ENCODE measurements at places on chromosomes 4 and X.

- no peak for DNase-seq
These were observed 2.5 kb downstream of the SPIN2A start for GRCh38 chrX:57134702-57135101.

GRCh38 chrX:19753368-19753767 is 134.0 kb downstream of the SH3KBP1 start:
- no peak for DNase-seq

- no peak for DNase-seq
These were observed 99.8 kb downstream of the ARSF start for GRCh38 chrX:3141031-3141430.

DNA sequence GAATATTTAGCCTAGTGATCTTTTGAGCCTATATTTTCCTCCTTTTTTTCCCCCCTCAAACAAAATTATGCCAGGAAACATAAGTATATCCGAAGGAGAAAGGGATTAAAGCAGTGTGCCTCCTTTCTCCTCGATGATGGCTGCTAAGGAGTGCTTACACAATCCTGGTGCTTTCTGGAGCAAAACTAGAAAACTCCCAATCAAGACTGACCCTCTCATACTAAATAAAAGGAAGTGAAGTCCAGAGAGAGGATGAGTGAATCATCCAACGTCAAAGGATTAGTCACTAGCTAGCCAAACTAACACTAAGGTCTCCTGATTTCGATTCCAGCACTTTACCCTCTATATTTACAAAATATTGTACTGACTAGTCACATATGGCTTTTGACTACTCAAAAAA is 146.8 kb downstream of the PPP3CA start:
- peak; percentile 83 for DNase-seq

- no peak for DNase-seq
These were observed 107.7 kb upstream of the ZFP42 start for GRCh38 chr4:187887906-187888305.

DNA sequence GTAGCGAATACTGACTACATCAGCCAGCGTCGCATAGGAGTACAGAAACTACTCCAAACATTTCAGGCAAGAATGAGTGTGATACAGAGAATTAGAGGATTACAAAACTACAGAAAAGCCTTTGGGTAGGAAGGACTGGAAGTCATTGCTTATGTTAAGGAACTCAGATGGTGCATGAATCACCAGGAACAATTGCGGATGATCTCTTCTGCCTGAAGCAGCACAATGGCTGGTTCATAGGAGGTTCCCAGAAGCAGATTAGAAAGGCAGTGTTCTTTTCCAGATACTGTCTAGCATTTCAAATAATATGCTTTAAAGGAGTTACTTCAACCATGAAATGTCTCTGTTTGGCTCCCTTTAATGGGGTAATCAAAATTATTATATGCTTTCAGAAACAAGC is 42.5 kb upstream of the MAP9 start:
- peak; percentile 71 for DNase-seq

DNA sequence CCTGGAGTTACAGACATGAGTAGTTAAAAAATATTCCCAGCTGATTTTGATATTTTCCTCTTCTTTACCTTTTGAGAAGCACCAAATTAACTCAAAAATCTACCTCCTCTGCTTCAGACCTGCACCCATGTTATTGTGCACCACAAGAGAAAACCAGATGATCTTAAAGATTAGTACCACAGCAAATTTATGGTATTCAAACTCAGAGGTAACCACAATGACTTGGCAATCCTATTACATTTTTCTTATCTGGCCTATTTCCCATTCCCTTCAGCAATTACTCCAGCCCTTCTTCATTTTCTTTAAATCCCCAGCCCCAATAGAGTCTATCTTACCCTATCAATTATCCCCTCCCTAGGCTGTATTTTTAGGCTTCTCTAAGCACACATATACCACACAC is 535.1 kb downstream of the FAT4 start:
- DNase-seq, result peak; percentile 64

GRCh38 chr4:61356696-61357095 is 156.6 kb downstream of the ADGRL3 start:
- no peak for DNase-seq

GRCh38 chr4:93896516-93896915 is 68.0 kb downstream of the ATOH1 start:
- DNase-seq, result no peak

GRCh38 chrX:53714580-53715345 is 28.2 kb upstream of the HUWE1 start:
- no peak for DNase-seq

- peak; percentile 17 for DNase-seq
These were observed 7.7 kb downstream of the GEMIN8 start for GRCh38 chrX:14022019-14022418.

- peak; percentile 90 for DNase-seq
These were observed 105.6 kb upstream of the PGRMC2 start for GRCh38 chr4:128393101-128393704.

DNA sequence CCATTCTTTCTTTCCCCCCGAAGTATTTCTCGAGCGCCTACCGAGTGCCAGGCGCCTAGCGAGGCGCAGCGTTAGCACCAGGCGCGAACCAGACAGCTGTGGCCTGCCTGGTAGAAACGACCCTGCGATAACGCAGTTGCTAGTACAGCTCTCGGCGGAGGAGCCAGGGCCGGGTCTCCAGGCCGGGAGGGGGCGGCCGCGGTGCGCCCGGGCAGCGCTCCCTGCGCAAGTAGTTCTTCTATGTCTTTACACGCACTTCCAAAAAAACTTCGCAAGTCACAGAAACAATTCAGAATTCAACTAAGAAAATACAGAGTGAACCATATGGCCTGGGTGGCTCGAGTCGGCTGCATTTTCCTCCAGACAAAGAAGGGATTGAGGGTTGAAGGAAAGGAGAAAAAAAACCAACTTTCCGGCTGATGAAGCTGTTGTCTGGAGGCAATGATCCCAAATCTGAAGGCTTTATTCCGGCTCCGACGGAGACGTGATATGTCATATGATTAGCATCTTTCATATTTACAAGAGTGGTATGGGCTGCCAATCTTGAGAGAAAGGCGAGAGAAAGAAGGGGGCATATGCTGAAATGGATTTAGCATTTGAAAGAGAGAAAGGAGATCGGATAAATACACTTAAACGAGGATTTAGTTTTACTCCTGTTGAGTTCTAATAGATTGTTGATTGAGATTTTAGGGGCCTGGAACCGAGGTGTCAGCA is 7.2 kb upstream of the NEUROG2 start:
- peak; percentile 30 for DNase-seq

- DNase-seq, result no peak
These were observed 42.1 kb downstream of the TRIM61 start for GRCh38 chr4:164935363-164935762.

GRCh38 chr4:152220201-152220666 is 315.7 kb downstream of the FBXW7 start:
- no peak for DNase-seq

GRCh38 chrX:150615356-150615755 is 46.9 kb downstream of the MTM1 start:
- DNase-seq, result no peak
